ENCODE measurements at places on chromosomes 1 and 21.

DNA sequence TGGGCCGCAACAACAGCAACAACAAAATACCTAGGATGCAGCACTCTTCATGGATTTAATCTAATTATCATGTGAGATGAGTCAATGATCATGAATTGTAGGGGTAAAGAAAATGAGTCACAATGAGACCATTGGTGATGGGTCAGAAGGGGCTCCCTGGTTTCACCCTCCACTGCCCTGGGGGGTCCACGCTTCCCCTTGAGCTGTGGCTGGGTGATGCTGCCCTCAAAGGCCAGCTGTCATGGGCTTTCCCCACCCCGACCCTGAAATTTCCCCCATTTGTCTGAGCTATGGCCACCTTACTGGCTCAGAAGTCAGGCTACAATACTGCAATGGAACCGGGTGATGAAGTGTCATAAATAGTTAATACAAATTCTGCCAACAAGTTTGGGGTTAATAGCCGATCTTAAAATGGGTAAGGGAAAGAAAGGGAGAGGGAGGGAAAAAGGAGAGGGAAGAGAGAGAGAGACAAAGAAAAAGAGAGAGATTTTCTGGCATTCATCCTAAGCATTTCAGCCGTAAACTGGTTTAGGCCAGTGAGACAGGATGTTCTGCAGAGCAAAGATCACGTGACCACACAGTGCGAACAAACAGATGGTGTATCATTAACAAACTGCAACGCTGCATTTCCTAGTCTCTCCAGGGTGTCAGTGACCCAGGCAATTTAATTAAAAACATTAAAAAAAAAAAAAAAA, 143.4 kb upstream of the ERRFI1 start:
- DNase-seq, result peak; percentile 63

DNA sequence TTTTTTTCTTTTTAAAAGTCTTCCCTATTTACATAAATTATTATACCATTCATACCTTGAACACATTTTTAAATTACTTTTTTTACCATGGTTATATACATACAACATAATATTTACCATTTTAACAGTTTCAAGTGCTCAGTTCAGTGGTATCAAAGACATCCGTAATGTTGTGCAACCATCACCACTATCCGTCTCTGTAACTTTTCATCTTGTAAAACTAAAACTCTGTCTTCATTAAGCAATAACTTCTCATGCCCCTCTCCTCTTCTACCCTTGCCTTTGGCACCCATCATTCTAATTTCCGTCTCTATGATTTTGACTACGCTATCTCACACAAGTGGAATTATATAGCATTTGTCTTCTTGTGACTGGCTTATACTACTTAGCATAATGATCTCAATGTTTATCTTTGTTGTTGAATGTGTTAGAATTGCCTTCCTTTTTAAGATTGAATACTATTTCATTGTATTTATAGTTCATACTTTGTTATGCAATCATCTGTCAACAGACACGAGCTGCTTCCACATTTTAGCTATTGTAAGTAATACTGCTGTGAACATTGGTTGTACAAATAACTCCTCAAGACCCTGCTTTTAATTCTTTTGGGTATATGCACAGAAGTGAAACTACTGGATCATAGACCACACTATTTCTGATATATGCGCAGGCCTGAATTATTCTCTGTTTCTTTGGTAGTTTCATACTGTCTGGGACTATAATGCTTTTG, 689.5 kb upstream of the NCAM2 start:
- no peak for DNase-seq

GRCh38 chr1:152343006-152343405, 16.8 kb downstream of the FLG2 start:
- no peak for DNase-seq

DNA sequence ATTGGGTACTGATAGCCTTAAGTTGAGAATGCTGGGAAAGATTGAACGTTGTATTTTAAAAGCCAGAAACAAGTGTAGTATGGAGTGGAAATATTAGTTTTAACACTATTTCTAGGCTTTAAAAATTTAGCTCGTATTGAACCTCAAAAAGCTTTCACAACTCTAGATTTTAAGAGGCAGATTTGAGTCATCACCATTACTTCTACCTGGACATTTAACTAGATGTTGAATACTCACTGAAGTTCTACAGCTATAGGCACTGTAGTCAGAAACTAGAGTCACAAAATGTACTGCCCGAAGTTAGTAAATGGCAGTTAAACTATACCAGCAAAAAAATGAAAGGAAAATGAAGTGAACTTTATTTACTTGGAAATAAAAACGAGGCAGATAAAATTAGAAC, 96.5 kb downstream of the NEK7 start:
- no peak for DNase-seq

- DNase-seq, result no peak
These were observed 829 bp downstream of the ALX3 start for GRCh38 chr1:110069404-110070281.

DNA sequence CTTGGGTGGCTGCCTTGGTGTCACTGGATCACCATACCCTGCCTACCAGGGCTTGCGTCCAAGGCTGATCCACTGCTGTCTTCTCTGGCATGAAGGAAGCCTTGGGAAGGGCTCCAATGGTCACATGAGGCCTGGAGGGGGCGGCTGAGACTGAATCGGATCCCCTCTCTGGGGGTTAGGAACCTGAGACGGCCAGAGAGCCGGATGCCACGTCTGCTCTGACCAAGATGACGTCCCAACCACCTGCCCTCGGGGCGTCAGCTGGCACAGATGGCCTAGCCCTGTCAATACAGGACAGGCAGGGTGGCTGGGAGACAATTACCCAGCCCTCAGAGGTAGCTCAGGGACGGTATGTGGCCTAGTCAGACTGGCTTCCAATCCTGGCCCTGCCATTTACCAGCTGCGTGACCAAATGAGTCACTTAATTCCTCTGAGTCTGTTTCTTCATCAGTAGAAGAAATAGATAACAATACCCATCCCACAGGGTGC, 5.4 kb downstream of the TRIM62 start:
- no peak for DNase-seq

DNA sequence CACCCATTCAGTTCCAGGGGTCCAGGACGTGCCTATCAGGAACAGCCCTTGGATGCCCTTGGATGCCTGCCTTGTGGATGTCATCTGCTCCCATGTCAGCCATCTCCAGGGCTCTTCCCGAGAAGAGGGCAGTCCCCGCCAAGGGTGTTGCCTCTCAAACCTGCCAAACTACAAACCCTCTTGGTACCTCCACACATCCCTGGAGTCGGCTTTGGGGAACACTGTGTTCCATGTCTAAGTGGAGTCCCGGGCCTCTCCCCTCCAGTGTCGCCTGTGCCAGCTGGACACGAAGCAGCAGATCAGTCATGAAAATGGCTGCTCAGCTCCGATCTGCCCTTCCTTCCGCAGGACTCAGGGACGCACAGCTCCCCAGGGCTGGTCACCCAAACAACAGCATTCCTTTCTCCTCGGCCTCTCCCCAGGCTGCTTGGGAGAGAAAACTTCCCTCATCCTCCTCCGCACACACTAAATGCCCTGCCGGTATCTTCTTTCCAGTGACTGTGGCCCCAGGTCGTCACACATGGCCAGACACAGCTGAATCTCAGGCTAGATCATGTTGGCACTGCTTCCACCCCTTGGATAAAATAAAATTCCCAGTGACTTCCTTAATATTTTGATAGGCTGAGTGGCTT, 53.4 kb downstream of the GALNT2 start:
- DNase-seq, result no peak

- DNase-seq, result no peak
These were observed 13.5 kb downstream of the COL18A1 start for GRCh38 chr21:45418301-45419071.

DNA sequence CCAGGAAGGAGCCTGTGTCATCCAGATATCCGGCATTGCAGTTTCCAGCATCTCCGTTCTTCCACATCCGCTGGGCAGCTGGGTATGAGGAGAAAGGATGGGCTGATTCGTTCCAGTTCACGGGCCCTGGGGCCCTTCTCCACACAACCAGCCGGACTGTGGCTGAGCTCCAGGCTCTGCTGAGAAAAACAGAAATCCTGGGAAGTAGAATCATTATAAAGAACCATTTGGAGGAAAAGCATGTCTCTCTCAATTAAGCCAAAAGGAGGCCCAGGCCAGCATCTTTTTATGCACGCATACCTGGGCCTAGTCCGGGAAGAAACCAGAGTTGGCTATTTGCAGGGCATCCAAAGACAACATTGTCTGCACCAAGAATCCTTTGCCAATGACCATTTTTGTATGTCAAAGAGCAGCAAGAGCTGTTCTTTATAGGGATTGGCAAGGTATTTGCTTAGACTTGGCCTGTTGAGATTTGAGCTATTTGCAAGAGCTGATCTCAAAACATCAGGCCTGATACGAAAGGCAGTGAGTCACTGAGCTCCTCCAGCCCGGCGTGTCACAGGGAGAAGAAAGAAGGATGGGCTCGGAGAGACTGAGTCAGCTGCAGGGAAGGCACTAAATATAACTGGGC, 84.9 kb upstream of the ARHGEF16 start:
- no peak for DNase-seq

- DNase-seq, result no peak
These were observed 61.0 kb downstream of the TIAM1 start for GRCh38 chr21:31283025-31283424.

DNA sequence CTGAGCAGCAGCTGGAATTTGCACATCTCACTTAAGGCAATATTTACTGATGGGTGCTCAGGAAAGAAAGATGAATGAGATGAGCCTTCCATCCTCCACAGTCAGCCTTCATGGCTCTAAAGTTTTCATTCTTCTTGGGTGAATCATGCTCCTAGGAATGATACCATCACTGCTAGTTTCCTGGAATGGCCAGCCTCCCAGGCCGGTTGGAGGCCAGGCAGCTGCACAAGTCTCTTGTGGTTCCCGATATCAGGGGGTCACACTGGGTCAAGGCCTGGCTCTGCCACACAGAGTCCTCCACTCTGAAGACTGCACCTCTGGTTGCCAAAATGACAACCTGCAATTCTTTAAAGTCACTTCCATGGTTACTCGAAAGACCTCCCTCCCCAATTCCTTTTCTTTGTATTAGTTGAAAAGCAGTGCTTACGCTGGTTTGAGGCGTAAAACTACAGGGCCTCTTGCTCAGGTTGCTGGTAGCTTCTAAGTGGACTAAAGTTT, 46.2 kb upstream of the PALMD start:
- no peak for DNase-seq

GRCh38 chr1:180643693-180644092, 11.9 kb downstream of the XPR1 start:
- DNase-seq, result peak; percentile 42

GRCh38 chr1:160653620-160654016, 6.8 kb upstream of the SLAMF1 start:
- DNase-seq, result no peak

GRCh38 chr1:43442756-43443155, 11.0 kb downstream of the HYI start:
- DNase-seq, result no peak

DNA sequence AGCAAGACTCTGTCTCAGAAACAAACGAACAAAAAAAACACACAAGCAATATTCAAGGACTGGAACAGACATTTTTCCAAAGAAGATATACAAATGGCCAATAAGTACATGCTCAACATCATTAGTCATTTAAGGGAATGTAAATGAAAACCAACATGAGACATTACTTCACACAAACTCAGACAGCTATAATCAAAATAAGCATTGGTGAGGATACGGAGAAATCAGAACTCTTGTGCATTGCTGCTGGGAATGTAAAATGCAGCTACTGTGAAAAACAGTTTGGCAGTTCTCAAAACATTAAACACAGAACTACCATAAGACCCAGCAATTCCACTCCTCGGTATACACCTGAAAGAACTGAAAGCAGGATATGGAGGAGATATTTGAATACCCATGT, 15.4 kb downstream of the NOL9 start:
- DNase-seq, result no peak

DNA sequence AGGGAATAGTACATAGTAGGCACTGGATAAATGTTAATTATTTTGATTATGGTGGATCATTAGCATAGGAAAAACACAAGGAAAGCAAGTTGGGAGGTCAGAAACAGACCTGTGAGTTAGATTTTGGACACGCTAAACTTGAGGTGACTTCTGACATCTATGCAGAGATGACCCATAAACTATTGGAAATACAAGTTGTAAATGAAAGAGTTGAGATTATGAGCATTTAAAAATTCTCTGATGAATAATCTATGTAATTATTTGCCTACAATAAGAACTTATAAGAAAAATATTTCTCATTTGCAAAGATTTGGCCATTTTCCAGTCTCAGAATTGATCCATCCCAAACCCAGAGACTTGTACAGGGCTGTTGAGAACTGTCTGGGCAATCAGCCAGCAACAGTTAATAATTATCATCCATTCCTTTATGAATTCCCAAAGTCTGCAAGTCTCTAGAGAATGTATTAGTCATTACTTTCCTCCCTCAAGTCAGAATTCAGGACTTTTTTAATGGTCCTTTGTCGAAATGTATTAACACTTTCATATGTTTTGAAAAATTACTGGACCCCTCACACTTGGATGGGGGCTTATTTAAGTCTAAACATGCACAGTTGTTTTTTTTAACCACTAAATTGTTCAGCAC, 19.4 kb upstream of the SLAMF6 start:
- no peak for DNase-seq

DNA sequence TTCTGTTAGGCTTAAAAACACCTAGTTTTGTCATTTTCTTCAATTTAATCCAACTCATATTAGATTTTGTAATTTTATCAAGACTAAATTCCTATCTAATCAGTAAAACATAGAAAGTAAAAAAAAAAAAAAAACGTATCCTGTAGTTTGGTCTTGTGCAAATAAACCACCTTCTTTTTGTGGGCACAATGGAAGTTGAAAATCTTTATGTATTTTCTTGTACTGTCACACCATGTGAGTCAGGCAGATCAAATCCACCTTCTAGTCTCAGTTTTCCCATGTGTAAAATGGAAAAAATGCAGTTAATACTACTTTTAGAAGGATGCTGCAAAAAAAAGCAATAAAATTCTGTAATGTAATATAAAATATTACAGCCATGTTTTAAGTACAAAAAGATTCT, 129.8 kb downstream of the CYYR1 start:
- DNase-seq, result no peak

GRCh38 chr1:86912281-86912900, 1.5 kb downstream of the SELENOF start:
- DNase-seq, result no peak

GRCh38 chr1:85576642-85577418, 3.7 kb upstream of the CCN1 start:
- peak; percentile 6 for DNase-seq

- DNase-seq, result no peak
These were observed 82.1 kb downstream of the ADARB1 start for GRCh38 chr21:45156459-45156858.
